Stimulated activated CD8-positive, alpha-beta memory T cell treated with anti-CD3 and anti-CD28 coated beads, Interleukin-12 subunit alpha, Interleukin-12 subunit beta, amount 100 ng/mL, for 1 hour (primary cell): ENCODE measurements at places on chromosomes 11 and 22.

- DNase-seq = no peak
Observed at GRCh38 chr11:41282395-41282794, 177.1 kb downstream of the LRRC4C start.

- no peak for DNase-seq
Observed at GRCh38 chr11:776263-776560, 1.1 kb downstream of the GATD1 start.

DNA sequence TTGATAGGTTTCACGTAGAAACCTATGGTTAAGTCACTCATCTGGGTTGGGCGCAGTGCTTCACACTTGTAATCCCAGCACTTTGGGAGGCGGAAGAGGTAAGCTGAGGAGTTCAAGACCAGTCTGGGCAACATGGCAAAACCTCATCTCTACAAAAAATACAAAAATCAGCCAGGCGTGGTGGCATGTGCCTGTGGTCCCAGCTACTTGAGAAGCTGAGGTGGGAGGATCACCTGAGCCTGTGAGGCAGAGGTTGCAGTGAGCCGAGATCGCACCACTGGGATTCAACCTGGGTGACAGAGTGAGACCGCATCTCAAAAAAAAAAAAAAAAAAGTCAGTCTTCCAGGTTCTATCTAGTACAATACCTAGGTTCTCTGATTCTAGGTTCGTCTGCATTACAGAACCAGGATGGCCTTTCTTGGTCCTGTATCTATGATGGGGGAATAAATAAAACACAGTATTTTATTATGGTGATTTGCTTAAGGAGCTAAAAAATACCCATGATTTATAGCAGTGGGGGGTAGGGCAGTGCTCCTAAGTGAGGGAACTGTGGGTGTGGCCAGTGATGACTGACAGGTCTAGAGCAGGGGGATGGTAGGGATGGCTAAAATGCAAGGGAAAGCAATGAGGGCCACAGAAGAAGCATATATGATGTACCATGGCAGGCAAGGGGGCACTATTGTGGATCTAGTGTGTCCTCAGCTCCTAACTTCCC, 65.5 kb upstream of the NUP160 start:
- no peak for DNase-seq

- DNase-seq = no peak
Observed at GRCh38 chr11:5038341-5038740, 8.0 kb upstream of the OR52J3 start.

DNA sequence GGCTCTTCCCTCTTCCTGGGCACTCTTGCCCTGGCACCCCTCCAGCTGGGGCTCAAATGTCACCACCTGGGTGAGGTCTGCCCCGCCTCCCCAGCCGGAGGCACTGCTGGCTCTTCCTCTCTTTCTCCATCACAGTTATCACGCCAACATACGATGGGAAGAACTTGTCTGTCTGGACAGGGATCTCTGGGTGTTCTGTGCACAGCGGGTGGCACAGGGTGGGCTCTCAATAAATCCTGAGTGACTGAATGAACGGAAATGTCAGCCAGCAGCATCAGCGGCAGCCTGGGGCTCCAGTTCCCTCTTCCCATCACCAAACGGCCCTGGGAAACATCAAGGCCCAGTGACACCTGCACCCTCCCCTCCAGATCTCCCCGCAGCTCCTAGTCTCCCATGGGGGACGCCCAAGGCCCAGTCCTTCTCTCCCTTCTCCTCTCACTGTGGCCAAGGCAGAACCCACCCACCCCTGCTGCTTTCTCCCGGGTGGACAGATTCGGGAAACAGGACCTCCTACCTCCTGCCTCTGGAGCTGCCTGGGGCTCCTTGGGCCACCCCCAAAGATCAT, 440 bp upstream of the SLC25A45 start:
- DNase-seq = no peak
